ENCODE measurements at places on chromosomes 2 and 18.
A peak's percentile ranks its signal among the peaks of the same experiment; 100 is the strongest.

GRCh38 chr2:160269803-160270570 lies 69.9 kb upstream of the ITGB6 start:
- peak; percentile 94 for DNase-seq

- no peak for DNase-seq
Observed at GRCh38 chr2:12090590-12090989, 344.2 kb downstream of the LPIN1 start.

GRCh38 chr2:96359310-96359709 lies 23.7 kb downstream of the NCAPH start:
- DNase-seq, result no peak

GRCh38 chr2:200301953-200302858 lies 4.3 kb upstream of the SPATS2L start:
- no peak for DNase-seq

DNA sequence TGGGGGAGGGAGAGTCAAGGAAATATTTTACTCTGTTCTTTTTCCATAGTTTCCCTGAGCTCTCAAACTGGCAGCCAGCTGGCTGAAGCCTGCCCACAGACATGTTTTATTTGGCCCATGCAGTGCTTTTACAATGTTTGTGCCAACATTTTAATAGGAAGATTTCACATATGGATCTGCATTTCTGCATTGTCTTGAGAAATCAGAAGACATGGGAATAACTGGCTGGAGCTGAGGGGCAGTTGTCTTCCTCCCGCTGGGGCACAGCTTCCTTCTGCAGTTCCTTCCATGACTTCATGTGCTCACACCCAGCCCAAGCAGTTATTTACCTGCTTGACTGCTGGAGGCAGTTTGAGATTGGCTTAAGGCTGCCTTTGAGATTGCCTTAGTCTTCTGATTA lies 74.4 kb downstream of the PLCL1 start:
- no peak for DNase-seq

Measured in ovary (tissue), 10 donors.